ENCODE measurements at places on chromosomes 11 and 22.

DNA sequence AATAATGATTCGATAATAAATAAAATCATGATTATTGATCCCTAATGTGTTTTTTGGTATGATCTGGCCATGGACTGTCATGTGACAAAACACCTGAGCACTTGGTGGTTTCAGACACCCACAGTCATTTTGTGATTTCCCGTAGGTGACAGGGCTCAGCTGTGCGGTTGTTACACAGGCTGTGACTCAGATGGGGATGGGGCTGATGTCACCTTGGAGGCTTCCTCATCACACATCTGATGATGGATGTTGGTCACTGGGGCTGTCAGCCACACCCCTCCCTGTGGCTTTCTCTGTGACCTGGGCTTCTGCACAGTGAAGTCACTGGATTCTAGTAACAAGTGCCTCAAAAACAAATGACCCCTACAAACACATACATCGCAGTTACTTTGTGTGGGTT lies 995.1 kb downstream of the BRD1 start:
- no peak for DNase-seq

DNA sequence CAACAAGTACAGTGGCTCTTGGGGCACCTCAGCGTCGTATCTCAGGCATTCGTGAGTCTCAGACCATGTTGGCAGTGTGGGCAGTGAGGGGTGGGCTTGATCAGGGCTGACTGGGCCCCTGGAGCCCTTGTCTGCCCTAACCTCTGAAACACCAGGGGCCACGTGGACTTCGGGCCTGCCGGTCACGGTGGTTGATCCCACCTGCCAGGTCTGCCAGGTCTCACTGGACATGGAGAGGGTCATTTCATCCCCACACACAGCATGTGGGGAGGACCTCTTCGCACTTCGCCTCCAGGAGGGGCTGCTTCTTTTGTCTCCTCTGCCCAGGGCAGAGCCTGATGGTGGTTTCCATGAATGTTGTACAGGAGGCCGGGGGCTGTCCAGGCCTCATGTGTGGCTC lies 77.1 kb downstream of the MPPED1 start:
- DNase-seq: no peak

GRCh38 chr11:126871792-126872191 lies 128.8 kb downstream of the KIRREL3 start:
- DNase-seq: no peak

DNA sequence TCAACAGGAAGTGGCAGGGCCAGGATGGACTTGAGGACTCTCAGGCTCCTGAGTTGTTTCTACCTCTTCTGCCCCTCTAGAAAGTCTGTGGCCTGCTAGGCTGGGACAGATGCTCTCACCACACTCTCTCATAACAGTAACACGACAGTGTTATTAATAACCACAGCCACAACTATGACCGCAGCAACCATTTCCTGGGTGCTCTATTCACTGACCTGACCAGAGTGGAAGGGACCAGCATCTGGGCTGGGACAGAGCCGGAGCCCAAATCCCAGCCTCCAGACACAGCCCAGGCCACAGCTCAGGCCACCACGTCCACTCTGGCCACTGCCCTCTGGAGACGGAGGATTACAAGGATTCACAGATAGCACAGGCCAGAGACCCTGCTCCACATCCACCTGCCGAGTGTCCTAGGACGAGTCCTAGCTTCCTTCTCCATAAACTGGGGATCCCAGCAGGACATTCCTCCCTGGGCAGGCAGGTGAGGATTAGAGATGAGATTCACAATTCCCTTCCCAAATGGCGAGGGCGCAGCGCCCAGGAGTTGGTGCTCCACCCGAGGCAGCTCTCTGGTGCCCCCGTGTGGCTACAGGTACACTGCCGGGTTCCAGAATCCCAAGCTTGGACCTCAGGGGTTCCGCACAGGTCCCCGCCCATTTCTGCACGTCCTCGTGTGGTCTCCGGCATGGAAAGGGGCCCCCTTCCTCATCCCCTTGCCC lies 7.1 kb downstream of the PNPLA5 start:
- DNase-seq: peak; percentile 25

GRCh38 chr22:47446821-47447810 lies 684.7 kb downstream of the TBC1D22A start:
- DNase-seq: no peak

- DNase-seq: no peak
Observed at GRCh38 chr22:26781596-26781995, 124.2 kb downstream of the MIAT start.

DNA sequence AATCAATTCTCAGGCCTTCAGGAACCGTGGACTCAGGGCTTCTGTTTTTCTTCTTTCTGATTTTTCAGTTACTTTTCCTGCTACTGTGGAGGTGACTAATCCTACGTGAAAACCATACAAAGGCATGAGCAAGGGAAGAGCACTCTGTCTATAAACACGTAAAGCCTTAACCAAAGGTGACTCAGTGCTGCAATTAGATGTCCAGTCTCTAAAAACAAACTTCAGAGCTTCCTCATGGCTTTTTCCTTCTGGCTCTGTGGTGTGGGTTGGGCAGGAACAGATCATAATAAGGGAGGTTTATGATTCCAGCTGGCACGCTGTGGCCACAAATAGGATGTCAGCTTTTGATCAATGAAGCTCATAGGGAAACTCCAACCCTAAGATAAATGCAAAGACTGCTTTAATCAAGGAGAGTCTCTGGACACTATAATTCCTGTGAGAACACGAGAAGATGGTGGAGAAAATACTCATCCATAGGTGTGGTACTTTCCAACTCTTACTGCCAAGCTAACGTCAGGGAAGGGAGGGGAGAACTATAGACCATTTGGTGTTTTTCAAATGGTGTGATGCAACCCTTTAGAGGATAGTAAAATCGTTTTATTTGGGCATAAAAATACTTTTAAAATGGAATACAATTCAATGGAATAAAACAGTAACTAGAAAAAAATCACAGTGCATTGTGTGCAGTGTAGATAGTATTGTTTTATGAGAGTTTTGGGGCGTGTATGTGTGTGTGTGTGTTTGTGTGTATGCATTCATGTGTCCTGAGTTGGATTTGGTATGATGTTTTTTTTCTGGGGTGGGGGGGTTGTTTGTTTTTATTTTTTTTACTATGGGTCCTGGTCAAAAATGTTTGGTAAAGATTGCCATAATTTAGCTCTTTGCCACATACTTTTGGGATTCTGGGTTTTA lies at the start of gene NXPE2:
Gene NXPE2, plus strand, starts transcription at position 403 of the 912 bp plus-strand sequence. Its CDS starts 49 bp downstream, at position 452.
- no peak for DNase-seq

DNA sequence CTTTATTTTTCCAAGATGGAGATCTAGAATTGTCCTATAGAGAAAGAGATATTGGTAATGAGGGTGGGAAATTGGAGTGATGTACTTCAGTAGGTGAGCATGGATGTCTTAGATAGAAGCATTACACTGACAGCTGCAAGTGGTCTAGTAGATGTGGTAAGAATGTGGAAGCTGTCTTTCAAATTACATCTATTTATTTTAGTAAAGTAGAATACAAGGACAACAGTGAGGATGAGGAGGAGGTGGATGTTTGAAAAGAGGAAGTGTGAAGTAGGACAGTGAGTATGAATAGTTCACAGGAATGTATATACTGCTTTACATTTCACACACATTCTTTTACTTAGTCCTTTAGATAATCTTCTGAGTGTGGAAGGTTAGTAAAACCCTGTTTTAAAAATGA lies 64.2 kb downstream of the HIPK3 start:
- DNase-seq: no peak

- DNase-seq: no peak
Observed at GRCh38 chr22:18067548-18068341, 10.0 kb upstream of the PEX26 start.

GRCh38 chr22:22048981-22049531 lies 66.5 kb upstream of the TOP3B start:
- no peak for DNase-seq

- peak; percentile 69 for DNase-seq
Observed at GRCh38 chr11:1202776-1203504, 19.9 kb upstream of the MUC5B start.

- DNase-seq: no peak
Observed at GRCh38 chr11:125588505-125588904, 4.1 kb upstream of the STT3A start.

- DNase-seq: no peak
Observed at GRCh38 chr11:134124660-134125451, 56.0 kb downstream of the JAM3 start.

- no peak for DNase-seq
Observed at GRCh38 chr11:19410032-19410431, 169.3 kb upstream of the E2F8 start.

GRCh38 chr11:131584785-131585592 lies 214.6 kb downstream of the NTM start:
- DNase-seq: no peak

- DNase-seq: no peak
Observed at GRCh38 chr11:112225753-112226061, 521 bp upstream of the PTS start.

DNA sequence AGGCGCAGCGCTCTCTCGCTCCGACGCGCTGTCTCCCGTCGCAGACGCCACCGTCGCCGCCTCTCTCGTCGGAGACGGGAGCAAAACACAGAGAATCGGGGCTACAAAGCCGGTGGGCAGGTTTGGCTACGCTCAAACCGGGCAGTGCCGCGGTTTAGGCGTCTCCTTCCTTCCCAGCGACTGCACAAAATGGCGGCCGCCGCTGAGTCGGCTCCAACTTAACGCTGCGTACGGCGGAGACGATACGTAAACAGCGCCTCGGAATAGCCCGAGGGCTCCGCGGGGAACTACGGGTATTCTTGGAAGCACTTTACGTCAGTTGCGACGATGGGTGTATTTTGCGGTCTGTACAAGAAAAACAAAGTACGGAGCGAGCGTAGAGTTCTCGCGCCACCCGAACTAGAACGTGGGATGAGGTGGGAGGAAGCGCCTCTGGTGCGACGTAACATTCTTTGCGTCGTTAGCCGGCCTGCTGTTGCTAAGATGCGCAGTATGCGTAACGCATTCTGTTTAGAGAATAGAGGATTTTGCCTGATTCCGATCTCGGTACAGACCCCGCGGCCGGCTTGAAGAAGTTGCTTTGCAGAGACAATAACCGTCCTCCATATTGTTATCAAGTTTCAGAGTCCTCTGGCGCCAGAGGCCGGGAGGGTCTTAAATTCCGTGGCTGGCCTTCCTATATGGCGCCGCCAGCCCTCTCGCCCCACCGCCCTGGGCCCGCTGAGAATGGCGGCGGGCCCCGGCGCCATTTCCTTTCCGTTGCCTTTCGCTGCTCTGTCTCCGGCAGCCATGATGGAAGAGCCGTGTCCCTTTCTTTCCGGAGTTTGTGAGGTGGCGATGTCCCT lies at the start of gene DDX17:
Gene DDX17, minus strand, starts transcription at position 194 of the 845 bp plus-strand sequence.
- DNase-seq: peak; percentile 96

DNA sequence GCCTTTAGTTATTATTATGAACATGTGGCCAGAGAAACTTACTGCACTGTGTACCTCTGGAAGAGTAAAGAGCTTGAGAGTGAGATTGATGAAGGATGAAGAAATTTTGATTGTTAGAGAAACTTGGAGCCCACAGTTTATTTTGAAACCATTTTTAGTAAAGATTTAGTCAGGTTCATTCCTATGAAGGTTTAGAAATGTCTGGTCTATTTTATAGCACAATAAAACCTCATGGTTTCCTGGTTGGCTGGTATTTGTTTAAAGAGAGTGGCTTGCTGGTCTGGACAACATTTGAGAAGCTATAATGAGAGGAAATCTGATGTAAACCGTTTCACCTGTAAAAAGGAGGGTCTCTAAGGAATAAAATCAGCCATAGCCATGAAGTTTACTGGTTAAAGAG lies 8.8 kb upstream of the PDE3B start:
- no peak for DNase-seq

GRCh38 chr11:46240371-46240770 lies 37.1 kb upstream of the CREB3L1 start:
- no peak for DNase-seq

DNA sequence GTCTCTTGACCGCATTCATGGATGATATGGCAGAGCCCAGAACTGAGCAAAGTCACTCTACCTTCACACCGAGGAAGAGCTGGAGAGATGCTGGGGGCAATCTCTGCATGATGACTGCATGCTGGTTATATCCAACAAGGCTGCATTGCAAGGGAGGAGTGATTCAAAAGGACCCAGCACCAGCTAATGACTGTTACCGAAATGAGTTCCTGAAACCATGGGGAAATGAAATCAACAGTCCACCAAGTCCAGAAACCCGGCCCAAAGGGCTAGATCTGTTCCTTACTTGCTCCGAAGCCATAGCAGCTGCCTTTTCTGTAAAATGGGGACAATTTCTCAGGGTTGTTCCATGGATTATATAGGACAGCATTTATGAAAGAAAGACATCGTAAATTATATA lies 1.2 kb upstream of the SMIM35 start:
- no peak for DNase-seq

DNA sequence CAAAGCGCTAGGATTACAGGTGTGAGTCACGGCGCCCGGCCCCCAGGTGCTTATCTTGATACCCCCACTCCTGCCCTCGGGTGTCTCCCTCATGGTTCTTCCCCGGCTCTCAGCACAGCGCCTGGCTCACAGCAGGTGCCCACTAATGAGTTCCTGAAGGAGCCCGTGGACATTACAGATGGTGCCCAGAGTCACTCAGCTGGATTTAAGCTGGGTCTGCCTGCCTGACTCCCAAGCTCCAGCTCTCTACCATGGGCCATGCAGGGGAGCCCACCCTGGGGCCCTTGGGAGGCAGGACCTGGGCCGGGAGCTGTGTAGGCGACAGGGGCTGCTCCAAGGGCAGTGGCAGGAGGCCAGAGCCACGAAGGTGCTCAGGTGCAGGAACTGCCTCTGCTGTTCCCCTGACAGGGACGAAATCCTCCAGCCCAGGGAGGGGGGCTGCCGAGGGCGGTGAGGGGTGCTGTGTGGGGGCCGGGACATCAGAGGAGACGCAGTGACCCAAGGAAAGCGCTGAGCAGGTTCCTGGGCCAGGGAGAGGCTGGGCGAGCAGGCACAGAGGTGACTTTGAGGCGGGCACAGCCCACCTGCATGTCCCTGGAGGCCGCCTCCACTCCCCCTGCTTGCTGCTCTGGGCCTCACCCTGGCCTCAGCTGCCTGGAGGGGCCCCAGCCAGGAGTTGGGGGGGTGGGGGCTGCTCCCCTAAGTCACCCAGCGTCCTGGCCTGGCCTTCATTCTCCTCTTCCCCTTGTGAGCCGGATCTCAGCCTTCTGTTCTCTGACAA lies 14.6 kb upstream of the FLRT1 start:
- no peak for DNase-seq

DNA sequence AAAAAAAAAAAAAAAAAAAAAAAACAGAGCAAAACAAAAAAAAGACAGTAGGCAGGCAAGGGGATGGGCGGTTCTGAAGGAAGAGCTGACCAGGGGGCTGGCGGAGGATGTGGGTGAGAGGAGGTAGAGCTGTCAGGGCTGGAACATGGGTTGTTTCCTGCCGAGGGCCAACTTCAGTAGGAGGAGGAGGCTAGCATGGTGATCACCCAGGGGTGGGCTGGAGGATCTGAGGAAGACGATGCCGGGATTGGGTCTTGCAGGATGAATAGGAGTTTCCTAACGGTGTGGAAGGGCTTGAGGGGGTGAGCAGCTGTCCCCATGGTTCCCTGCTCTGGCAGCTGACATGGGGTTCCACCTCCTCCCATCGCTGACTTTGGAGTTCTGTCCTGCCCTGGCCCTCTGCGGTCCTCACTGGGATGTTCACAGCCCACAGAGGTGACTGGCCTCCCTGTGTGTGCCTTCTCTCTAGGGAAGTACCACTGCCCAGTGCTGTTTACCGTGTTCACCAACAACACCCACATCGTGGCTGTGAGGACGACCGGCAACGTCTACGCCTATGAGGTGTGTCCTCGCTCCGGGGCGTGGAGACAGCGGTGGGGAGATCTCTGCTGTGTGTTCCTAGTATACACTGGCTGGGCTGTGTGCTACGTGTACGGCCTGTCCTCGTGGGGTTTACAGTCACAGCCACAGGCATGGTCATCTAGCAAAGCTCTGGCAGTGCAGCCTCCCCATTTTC lies 15.2 kb downstream of the PPIL2 start:
- no peak for DNase-seq

GRCh38 chr11:131428853-131429252 lies 58.4 kb downstream of the NTM start:
- no peak for DNase-seq

- DNase-seq: peak; percentile 8
Observed at GRCh38 chr11:74055938-74056337, 47.1 kb upstream of the UCP3 start.

All from NCI-H345 (cell line).